ENCODE measurements at places on chromosomes 12 and 14.

- DNase-seq = no peak
Observed at GRCh38 chr14:93936245-93936644, 9.1 kb downstream of the FAM181A start.

GRCh38 chr12:3882406-3882805, 9.2 kb upstream of the PARP11 start:
- no peak for DNase-seq

DNA sequence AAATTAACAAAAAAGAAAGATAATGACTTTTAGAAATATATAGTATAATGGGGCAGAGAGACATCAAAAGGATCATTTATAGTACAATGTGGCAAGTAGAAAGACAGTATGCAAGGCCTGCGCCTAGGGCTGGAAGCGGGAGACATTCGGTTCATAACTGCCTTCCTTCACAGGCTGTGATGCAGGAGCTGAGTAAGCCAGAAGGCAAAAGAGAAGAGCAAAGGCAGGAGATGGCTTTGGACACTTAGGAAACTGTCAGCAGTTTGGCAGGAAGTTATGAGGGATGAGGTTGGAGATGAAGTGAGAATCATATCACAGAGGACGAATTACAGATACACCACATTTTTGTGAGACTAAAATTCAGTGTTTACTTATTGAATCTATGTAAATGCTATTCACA, 97.8 kb downstream of the EPS8 start:
- DNase-seq = no peak

DNA sequence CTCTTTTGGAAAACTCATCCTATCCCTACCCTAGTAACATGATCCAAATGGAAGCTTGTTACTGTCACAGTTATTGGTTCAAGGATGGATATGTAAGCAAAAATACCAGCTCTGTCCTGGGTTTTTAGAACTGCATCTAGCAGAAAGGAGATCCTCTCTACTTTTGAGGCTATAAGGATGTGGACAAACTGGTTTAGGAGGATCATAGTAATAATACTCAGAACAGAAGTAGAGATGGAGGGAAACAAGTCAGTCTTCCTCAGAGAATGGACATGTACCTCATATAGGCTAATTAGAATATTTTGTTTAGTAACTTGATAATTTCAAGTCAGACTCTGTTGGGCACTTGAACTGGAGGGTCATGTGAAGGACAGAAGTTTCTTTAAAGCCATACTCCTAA, 26.6 kb downstream of the FUT8 start:
- DNase-seq = no peak

DNA sequence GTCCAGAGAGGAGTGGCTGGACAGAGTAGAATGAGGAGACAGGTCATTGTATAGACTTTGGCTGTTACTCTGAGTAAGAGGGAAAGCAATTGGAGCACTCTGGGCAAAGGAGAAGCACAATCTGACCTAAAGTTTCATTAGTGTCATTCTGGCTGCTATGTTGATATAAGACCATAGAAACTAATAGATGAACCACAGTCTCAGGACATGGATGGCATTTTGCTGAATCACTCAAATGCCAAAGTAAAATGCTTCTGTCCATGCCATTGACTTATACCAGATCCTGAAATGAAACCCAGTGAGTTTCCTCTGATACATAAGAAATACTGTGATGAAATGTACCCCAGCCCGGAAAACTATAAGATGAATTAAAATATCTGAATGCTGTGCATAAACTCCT, 65.8 kb upstream of the COCH start:
- DNase-seq = no peak

- no peak for DNase-seq
Observed at GRCh38 chr12:102964872-102965271, 7.4 kb downstream of the ASCL1 start.

DNA sequence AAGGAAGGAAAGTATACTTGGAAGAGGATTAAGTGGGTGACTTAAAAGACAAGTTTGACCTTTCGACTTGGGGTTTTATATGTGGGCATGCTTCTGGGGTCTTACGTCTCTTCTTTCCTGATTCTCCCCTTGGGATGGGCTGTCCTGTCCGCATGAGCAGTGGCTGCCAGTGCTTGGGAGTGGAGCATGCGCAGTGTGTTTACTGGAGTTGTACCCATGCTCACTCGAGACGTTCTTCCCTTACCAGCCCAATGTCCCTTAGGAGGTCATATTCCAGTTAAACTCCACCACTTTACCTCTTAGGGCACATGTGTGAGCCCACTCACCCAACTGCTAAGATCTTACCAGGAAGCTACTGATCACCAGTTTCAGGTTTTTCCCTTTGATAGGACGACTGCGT, 20.0 kb upstream of the CHST11 start:
- DNase-seq = no peak

- DNase-seq = no peak
Observed at GRCh38 chr14:63677891-63678379, 36.3 kb upstream of the WDR89 start.

DNA sequence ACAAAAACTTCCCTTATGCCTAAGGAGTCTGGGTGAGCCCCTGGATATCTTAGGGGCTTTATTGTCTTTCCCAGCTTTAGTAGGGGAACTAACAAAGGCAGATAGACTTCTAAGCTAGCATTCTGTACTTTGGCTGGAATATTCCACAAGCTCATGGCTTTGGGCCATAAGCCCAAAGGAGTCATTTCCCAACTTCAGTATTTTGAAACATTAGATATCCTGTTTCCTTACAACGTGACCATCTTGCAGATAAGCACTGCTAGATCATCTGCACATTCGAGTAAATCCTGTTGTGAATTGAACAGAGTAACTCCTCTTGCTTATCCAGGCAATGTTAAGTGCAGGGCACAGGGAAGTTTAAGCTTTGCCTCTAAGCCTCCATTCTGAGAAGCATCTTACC, 70.6 kb upstream of the ACTN1 start:
- DNase-seq = no peak

DNA sequence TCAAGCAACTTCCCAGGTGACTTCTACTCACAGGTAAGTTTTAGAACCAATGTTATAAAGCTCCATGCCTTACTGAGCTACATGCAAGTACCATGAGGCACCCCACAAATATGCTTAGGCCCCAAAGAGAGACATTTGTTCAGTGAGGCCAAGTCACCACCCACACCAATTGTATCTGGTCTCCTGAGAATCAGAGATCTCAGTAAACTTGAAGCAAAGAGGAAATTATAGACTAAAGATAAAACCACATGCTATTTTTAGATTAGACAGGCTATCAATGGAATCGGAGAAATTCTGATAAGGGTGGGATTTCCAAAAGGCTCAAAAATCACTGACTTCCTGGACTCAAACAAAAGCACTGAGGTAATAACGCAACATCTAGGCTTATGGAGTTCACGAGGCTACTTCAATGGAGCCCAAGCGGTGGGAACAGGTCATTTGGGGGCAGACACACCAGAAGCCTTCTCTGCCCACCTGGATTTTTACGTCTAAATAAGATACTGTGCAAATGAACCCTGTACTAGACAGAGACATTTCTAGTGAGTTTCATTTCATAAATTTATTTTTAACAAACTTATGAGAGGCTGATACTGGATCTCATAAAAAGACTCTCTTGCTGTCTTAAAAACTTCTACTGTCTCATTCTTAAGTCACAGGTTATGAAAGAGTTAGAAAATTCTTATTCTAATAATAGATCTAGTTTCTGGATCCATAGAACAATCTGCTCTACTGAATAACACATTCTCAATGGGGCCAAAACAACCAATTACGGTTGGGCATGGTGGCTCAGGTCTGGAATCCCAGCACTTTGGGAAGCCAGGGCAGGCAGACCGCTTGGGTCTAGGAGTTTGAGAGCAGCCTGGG, 7.7 kb downstream of the SLC15A4 start:
- no peak for DNase-seq

DNA sequence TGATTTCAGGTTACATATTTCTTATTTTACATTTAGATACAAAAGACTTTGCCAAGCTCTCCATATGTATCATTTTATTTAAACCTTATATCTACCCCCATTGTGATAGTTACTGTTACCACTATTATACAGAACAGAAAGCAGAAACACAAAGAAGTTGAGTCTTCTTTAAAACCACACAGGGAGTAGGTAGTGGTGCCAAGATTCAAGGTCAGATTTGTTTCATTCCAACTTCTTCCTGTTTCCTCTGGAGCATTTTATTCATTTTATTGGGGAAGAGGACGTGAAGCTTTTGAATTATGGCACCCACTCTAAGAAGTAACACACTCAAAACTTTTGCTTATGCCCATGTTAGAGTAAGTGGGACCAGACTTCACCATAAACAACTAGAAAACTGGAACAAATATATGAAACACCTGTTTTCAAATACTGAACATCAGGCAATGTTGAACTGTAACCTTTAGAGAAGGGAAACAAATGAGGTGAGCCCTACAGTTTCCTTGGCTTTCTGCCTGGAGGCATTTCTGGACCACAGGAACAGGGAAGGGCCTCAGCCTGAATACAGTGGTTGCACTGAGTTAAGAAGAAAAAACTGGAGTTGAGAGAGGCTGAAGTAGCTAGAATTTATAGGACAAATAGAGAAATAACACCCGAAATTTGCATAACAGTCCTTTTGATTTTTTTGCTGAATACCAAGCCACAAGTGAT, 160.4 kb upstream of the SSTR1 start:
- no peak for DNase-seq

- peak; percentile 26 for DNase-seq
Observed at GRCh38 chr14:99395909-99396530, 84.6 kb downstream of the SETD3 start.

GRCh38 chr12:123946152-123946515, 26.5 kb downstream of the CCDC92 start:
- DNase-seq = no peak

DNA sequence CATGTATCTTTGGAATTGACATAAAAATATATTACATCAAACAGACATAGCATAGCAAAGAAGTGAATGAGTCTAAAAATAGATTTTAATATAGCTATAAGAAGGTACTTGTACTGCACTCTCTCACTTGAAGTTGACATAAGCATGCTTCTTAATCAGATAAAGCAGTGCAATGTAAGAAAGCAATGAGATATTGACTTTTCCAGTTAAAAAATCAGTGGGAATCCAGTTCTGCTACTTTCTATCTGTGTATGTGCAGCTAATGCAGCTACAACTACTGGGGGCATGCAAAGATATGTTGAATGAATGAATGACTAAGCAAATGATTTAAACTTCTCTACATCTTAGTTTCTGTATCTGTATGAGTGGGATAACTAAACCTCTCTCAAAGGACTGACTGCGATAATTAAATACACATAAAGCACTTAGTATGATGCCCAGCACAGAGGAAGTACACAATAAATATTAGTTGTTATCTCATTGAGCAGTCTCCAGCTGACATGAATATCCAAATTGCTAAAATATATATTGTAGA, 10.3 kb downstream of the WASHC3 start:
- DNase-seq = no peak

DNA sequence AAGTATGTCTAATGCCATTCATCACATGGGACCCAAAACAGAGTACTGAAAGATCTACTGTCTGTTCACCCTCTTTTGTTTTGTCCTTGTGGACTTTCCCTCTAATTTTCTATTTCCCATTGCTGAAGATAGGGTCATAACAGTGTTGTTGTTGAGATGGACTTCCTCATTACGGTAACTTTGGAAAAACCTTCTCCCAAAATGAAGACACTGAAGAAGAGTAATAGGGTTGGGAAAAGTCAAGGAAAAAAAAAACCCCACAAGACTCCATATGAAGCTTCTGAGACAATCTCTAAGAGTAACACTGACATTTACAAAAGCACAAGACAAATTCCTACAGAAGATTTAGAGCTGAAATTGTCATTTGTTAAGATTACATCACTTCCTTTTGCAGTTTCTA, 36.7 kb downstream of the EXOC5 start:
- DNase-seq = no peak

DNA sequence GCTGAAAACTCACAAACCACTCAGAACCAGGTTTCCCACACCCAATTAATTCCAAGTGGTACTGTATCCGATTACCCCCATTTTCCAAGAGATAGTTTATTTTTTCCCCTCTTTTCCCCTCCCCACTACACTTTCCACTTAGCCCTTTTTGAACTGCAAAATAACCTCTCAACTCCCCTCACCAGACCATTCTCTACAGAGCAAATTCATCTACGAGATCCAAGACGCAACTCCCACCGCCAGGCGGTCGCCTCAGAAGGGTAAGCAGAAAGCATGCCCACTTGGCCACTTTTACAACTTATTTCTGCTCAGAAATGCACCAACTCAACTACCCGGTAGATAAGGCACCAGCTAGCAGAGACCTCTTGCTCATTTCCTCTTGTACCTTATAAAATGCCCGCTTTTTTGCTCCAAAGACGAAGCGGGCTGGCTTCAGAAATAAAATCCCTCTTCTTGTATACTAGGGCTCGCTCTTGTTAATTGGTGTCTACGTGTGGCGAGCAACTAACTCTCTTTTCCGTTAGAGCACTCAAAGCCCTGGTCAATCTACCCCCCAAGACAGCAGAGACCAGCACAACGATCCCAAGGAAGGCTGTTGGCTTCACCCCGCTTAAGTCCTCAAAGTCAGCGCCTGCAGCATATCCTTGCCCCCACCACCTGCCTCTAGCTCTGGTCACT, 910 bp upstream of the SRP54 start:
- DNase-seq = peak; percentile 21
